ENCODE measurements at places on chromosomes 6 and 20.

DNA sequence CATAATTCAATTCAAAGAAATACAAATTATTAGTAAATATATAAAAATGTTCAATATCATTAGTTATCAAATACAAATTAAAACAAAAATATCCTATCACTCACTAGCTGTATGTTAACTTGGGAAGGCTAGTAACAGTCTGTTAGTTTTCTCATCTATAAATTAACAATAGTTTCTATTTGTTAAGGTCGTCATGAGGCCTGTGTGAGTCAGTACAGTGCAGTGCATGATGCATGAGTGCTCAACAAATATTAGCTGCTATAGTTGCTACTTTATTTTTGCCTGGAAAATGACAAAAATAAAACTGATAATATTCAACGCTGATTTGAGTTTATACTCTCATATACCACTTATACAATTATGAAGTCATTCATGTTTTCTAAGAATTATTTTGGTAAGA lies 401.6 kb upstream of the RUNX2 start:
- DNase-seq = no peak

GRCh38 chr6:34513646-34514045 lies 42.5 kb downstream of the SPDEF start:
- no peak for DNase-seq

DNA sequence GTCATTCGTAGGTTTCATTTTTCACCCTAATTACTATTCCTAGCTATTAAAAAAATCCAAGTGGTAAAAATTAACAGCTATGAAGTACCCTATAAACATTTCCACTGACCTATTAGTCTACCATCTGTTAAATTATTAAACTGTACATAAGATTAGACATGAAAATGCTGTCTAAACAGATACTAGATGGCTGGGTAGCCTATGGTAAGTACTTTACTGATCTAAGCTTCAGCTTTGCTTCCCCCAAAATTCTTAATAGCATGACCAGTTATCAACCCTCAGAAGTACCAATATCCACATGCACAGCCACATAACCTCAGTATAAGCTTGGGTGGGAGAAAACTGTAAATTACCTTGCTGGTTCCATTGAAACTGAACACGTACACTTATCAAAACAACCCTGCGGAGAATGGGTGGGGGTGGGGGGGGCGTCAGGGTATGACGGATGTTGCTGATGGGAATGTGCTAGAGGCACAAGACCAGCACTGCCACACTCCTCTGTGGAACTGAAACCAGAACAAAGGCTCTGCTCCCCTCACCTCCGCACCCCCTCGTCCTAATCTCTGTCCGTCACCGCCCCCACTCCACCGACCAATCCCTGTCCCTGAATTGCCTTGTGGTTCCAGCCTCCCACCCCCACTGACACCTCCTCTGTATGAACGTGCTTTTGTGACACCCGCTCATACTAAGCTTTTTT lies 45.3 kb downstream of the B4GALT5 start:
- peak; percentile 68 for DNase-seq

GRCh38 chr20:49986049-49986448 lies 3.3 kb downstream of the SNAI1 start:
- DNase-seq = no peak

DNA sequence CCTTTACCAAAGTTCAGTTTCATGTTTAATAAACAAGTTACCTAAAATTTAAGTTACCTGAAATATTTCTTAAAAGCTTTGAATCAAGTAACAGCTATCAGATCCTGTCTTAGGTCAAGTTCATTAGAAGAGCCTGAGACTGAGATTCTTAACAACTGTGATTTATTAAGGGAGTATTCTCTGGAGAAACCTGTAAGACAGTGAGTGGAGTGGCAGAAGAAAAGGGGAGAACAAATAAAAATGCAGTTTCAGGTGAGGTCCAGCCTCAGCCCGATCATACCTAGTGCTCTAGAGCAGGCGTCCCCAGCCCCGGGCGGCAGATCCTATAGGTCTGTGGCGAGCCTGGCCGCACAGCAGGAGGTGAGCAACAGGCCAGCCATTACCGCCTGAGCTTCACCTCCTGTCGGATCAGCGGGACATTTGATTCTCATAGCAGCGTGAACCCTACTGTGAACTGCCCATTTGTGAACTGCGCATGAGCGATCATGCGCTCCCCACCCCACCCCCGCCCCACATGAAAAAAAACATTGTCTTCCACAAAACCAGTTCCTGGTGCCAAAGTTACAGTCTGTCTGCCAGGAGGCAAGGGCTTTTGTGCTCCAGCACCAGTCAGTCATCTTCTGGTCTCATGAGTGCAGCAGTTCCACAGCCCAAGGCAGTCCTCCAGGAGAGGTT lies 59.2 kb upstream of the ADGRB3 start:
- no peak for DNase-seq

DNA sequence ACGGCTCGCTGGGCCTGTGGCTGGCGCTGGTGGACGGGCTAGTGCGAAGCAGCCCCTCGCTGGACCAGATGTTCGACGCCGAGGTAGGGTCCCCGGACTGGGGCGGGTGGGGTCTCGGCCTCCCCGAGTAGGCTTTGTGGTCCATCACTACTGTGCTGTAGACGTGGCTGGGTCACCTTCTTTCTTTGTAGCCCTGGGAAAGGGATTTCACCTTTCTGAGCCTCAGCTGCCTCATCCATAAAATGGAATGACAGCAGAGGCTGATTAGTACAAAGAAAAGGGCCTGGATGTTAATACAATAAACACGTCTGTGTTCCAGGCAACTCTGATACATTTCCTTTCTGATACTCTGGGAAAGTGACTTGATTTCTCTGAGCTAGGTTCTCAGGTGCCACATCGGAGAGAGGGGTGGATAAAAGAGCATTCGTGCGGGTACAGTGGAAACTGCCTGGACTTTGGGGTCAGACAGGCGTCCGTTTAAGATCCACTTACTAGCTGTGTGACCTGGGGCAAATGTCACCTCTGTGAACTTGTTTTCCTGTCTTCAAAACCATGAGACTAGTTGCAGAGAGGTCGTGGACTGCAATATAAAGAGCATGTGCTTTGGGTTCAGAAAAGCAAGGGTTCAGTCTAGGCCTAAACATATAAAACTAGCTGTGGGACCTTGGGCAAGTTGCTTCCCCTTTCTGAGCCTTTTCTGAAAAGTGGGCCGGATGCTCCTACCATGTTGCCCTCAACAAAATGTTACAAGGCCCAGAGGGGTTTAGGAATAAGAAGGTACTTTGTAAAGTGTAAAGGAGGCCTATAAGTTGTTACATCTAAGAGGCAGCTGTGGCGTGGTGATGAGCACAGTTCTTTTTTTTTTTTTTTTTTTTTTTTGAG lies 896 bp downstream of the SYS1 start:
- DNase-seq = no peak
